ENCODE measurements at places on chromosomes 1 and 21.

DNA sequence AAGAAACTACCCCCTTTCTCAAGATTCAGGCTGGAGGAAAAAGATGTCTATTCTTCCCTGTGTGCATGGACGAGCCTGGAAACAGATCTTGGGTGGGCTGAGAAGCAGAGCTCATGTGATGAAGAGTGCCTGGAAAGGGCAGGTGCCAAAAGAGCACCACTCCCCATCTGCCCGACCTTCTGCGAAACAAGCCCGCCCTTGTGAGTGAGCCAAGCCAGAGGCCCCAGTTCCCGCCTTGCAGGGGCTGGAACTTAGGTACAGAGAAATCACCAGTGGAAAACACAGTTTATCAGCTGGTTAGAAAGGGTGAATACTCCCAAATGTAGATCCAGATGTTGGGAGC is 26.7 kb upstream of the A3GALT2 start:
- DNase-seq = no peak

DNA sequence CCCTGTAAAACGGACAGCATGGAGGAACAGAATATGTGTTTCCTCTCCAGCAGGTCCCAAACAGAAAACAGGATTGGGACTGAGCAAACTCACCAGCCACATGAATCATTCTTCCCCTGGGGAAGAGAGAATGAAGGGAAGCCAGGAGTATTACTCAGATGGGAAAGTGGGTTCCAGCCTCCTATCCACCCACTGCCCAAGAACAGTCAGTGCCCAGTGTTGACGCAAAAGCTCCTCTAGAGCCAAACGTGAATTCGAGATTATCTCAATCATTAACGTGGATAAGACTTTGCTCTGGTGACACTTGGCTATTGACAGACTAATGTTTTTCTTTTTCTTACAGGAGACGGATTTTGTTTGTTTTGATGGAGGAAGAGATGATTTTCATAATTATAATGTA is 9.3 kb downstream of the MIA3 start:
- DNase-seq = peak; percentile 68

- DNase-seq = no peak
Observed at GRCh38 chr21:42499444-42500112, 3.6 kb upstream of the RSPH1 start.

DNA sequence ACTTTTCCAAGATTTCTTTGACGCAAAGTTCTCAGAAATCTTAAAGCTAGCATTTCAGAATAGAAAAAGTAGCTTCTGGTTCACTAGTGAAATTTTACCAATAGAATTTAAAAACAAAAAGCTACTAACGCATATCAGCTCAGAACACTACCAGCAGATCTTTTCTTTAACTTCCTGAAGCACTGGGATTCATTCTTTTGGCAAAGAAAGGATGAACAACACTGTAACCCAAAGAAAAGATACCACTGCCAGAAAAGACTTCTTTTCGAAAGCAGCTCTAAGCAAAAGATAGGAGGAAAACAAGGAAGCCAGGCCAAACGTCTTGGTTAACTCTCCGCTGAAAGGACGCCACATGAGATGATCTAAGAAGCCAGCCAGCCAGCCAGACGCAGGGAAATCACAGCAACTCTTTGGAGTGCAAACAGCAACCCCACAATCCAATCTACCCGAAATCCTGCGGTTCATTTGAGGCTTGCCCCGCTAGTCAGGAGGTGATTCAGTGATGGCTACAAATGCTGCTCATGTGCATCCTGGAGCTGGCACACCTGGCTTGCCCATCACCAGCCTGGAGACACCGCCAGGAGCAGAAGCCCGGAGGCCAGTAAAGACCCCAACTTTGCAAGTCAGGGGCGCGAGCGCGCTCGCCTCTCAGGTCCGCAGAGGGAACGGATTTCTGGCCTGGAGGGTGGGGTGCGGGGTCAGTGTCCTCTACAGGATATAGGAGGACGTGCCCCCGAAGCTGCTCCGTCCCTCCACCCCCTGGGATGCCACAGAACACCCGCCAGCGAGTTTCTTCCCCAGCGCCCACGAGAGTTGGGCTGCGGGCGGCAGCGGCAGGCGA is 812 bp downstream of the NBPF1 start:
- peak; percentile 95 for DNase-seq

DNA sequence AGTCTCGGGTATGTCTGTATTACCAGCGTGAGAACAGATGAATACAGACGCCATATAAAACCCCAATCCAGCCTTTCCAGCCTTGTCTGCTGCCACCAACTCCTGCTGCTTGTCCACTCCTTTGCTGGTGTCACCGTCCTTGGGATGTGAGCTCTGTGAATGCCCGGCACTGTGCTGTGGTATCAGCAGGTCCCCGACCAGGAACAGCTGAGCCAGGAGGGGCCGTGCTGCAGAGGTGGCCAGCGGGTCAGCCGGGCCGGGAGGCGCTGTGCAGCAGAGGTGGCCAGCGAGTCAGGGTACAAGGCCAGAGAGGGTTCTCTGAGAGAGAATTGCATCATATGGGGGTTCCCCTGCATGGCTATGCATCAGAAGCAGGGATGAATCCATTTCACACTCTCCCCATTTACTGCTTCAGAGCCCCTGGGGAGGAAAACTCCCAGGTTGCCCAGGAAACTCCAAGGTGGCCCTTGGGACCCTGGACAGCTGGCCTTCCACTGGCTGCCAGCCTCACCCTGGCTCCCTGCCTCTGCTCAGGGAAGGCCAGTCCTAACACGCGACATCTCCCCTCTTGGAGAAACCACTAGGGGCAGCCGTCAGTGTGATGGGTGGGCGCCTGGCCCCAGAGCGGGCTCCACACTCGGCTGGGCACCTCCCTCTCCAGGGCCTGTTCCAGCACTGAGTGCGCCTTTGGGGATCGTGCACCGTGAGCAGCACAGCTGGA is 122.4 kb upstream of the COL6A1 start:
- no peak for DNase-seq

- no peak for DNase-seq
Observed at GRCh38 chr1:11940260-11940921, 5.9 kb downstream of the PLOD1 start.

DNA sequence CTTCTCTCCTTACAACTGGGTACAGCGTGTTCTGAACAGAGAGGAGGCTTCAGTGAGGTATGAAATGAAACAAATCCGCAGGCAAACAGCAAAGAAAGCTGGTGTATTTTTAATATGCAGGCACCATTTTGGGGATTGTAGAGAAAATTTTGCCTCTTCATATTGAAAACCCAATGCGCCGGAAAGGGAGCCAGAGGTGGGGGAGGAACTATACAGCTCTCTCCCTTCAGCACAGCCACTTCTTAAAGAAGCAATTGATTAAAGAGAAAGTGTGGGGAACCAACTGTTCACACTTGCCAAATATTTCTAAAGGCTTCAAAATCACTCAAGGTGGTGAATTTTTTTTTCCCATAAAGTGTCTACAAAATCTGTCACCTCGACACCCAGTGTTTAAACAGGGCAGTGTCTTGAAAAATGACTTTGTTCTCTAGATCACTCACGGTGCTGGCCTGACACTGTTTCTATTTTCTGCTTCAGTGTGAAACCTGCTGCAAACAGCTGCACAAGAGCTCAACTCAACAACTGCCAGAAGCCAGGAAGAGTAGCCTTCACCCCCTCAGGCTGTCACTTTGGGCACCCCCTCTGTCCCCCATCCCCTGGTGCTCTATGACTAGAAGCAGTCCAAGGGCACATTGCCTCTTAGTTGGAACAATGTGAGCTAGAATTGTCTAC is 123.8 kb upstream of the CTTNBP2NL start:
- no peak for DNase-seq

DNA sequence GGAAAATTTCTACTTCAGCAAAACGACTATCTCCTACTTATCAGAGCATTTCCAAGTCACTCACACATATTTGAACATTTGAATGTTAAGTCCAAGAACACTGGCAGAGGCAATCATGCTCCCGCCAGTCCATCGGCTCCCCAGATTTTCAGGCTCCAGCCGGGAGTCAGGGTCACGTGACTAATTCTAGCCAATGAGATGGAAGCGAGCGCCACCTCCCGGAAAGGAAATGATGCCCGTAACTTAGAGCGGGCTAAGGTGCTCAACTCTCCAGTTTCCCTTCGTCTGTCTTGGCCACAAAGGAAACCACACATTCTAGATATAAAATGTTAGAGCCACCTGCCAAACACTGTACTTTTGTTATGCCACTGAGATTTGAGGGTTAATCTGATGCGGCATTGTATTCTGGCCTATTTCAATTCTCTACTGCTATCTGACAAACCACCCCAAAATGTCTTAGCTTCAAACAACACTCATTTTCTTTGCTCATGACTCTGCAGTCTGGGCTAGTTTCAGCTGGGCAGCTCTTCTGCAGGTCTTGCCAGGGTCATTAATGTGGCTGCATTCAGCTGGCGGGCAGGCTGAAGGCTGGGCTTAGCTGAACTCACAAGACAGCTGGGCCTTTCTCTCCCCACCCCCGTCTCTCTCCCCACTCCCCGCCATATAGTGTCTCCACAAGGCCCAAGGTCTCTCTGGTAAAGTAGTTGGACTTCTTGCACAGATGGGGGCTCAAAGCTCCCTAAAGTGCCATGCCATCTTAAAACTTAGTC is 16.5 kb upstream of the LHX4 start:
- no peak for DNase-seq

- peak; percentile 54 for DNase-seq
Observed at GRCh38 chr1:107135463-107135862, 5.4 kb upstream of the NTNG1 start.

DNA sequence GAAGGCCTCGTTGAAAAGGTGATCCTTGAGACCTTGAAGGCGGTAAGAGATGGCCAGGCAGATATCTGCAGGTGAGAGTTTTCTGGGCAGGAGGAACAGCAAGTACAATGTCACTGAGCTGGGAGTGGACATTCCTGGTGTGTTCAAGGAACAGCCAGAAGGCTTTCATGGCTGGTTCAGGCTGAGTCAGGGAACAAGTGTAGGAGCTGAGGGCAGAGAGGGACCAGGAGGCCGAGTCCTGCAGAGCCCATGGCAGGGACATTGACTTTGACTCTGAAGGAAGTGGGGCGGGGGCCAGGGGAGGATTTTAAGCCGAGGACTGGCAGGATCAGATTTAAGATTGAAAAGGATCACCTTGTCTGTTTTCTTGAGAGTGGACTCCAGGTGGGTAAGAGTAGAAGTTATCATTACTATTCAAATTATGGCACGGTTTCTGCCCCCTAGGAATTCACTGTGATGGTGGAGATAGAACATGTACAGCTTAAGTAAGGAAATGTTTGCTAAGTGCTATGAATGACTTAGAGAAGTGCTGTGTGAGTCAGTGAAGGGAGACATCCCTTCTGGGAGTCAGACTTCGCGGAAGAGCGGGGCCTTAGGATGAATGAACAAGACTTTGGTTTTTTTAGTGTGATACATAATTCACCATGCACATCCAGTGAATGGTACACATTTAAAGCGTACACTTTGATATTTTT is 202.3 kb downstream of the KIF26B start:
- DNase-seq = no peak

- no peak for DNase-seq
Observed at GRCh38 chr1:237429252-237429651, 387.3 kb downstream of the RYR2 start.

DNA sequence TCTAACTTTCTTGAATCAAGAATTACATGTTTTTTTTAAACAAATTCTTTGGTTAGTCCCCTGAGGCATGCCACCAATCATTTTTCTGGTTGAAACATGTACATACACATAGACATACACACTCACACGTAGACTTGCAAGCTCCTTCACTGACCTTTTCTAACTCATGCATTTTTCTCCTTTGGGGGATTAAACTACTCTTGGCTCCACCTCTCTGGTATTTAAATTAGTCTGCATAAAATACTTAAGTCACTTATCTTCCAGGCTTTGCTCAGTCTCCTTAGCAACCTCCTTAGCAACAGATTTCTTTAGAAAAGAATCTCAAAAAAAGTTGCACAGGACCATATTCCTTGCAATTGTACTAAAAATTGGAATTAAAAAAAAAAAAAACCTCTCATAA is 440.9 kb upstream of the LRRC7 start:
- no peak for DNase-seq

GRCh38 chr1:183467687-183468086 is 4.6 kb upstream of the SMG7 start:
- no peak for DNase-seq

GRCh38 chr1:238458899-238459298 is 568.2 kb upstream of the ZP4 start:
- DNase-seq = no peak

- DNase-seq = peak; percentile 33
Observed at GRCh38 chr1:156920233-156921052, at the start of gene LRRC71. LRRC71 (plus strand) TSS chr1:156920632; CDS start chr1:156920804, 172 bp downstream.

GRCh38 chr1:167132301-167133010 is 38.6 kb downstream of the STYXL2 start:
- no peak for DNase-seq

DNA sequence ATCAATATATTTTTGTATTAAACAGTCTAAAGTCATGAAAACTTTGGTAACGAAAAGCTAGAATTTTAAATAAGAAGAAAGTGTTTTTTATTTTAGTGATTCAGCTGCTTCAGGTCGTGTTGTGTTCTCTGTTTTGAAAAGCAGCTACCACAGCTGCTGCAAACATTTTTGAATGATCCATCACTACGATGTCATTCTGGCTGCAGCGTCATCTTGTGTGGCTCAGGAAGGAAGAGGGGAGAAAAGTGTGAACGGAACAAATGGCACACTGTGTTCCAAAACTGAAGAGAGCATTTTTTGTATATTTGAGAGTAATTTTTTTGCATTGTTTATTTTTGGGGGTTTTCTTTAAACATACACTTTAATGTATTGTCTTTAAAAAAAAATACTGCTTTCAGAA is 323.0 kb upstream of the ADGRL2 start:
- no peak for DNase-seq

DNA sequence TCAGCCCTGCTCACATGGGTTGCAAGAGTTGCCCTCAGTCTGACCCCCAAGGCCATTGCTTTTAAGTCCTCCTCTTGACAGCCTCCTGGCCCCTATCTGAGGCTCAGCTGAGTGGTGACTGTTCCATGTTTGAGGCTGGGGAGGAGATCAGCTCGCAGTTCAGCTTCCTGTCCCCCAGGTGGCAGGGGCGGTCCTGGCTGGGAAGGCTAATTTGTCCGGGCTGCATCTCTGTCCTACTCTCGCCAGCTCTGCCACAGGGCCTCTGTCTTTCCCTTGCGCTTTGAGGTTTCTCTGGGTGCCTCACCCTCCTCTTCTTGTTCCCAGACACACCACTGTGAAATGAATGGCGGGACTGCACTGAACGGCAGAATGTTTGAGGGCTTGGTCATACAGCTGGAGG is 157.3 kb downstream of the KCNJ6 start:
- peak; percentile 34 for DNase-seq

- peak; percentile 63 for DNase-seq
Observed at GRCh38 chr1:30522031-30523004, 201.1 kb downstream of the MATN1 start.

DNA sequence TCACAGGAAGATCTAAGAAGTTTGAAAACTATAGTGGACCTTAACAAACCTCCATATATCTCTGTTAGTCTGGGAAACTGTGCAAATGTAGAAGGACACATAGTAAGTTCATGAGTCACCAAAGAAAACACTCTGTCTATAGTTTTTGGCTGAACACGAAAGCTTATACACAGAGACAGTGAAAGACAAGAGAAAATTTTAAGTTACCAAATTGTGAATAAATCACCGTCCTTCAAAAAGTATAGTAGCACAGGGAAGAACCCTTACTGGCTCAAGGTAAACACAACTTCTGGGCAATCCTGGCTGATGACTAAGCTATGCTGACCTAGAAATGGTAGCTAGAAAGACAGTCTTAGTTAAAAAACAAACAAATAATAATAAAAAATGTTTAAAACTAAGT is 1057.9 kb downstream of the AMY1C start:
- peak; percentile 1 for DNase-seq

- peak; percentile 44 for DNase-seq
Observed at GRCh38 chr1:153422450-153423068, 6.2 kb downstream of the S100A7A start.

All from astrocyte (in vitro differentiated cells and primary cell).